Activated T-helper 17 cell treated with anti-CD3 and anti-CD28 coated beads, Interleukin-2, amount 50 U/mL, for 72 hours (primary cell): ENCODE measurements at places on chromosomes 3 and 15. TPM values are rescaled to one million over a fixed set of nuclear protein-coding genes. Genes with fewer than 3 reads are reported as not detected.

The IDH3A gene
- total RNA-seq: 61.9 TPM

The RASSF1 gene
- 139 TPM for total RNA-seq

The KNG1 gene
- total RNA-seq: not detected

The TGM4 gene
- not detected for total RNA-seq

The GABRB3 gene
- not detected for total RNA-seq

The DVL3 gene
- 42.5 TPM for total RNA-seq

The KLHL40 gene
- not detected for total RNA-seq

The OR5H15 gene
- total RNA-seq: not detected

The GOLGA6A gene
- not detected for total RNA-seq

The SHISA5 gene
- total RNA-seq: 112 TPM

The SLC12A1 gene
- total RNA-seq: not detected

The WDR93 gene
- total RNA-seq: not detected

The CPLX3 gene
- total RNA-seq: 0.15 TPM

The PRR20G gene
- not detected for total RNA-seq

The ADAMTS7 gene
- total RNA-seq: 4.4 TPM

The SLC6A6 gene
- total RNA-seq: 80.1 TPM

The GRM7 gene
- total RNA-seq: not detected

The AKAP13 gene
- 95.9 TPM for total RNA-seq

The UROC1 gene
- not detected for total RNA-seq
